Activated CD8-positive, alpha-beta memory T cell treated with anti-CD3 and anti-CD28 coated beads, Interleukin-2, amount 50 U/mL, for 4 hours (primary cell): ENCODE measurements at places on chromosomes 4 and X.

- DNase-seq: no peak
Measured at GRCh38 chrX:39507617-39508299, 590.0 kb downstream of the BCOR start.

DNA sequence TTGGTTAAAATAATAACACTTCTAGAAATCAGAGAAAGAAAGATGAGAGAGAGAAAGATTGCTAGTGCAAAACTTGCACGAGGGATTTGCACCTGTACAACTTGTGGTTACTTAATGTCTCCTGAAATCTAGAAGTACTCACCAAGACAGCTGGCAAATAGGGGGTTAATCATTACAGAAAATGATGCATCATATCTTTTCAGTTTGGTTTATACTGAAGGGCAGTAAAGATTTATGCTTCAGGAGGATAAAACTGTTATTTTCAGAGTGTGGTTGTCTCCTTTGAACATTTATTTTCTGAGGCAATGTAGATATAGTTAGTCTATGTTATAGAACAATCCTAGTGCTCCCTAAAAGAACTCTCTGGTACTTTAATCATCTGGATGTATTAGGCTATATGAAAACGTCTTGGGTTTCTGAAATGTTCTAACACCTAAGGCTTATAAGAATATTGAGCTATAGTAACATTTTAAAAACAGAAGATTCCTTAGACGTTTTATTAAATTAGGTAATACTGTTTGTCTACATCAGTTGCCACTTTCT, 13.3 kb downstream of the ATOH1 start:
- no peak for DNase-seq

- no peak for DNase-seq
Measured at GRCh38 chrX:11881485-11882170, 123.6 kb downstream of the MSL3 start.

GRCh38 chr4:137678796-137679195, 146.5 kb upstream of the PCDH18 start:
- no peak for DNase-seq

DNA sequence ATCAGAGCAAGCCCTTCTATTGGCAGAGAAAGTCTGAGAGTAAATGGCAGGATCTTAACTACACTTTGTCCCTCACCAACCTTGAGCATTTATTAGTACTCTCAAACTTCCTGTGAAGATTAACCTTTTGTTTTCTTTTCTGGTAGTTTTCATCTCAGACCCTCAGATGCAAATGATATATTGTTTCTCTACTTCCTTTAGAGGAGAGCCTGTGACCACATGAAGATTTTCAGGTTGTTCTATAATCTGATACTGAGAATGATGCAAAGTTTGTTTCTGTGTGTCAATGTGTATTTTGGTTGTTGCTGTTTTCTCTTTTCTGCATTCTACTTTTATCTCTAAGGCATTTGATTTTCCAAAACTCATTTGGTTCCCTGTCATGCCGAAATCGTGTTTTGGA, 165.8 kb upstream of the CYSLTR1 start:
- no peak for DNase-seq

- DNase-seq: peak; percentile 83
Measured at GRCh38 chrX:65034668-65035445, 58.6 kb upstream of the ZC4H2 start.

DNA sequence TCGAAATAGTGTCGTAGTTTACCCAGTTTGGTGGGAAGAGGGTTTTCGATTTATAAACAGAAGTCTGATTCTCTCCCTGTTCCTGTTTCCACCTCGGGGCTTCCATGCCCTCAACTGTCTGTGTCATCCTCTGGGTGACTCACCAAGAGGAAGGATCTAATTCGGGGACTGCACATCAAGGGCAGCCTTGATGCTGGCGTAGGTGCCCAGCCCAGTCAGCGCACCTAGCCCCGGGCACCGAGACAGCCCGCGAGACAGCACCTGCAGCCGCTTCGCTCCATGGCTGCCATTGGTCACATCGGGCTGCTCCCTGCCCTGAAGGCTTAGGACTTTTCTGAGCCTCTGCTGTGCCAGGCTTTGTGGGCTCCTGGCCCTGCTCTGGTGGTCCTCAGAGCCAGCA, 7.7 kb downstream of the ABCD1 start:
- no peak for DNase-seq
